GM04504 (cell line): ENCODE measurements at places on chromosomes 6 and 20.
A peak's percentile ranks its signal among the peaks of the same experiment; 100 is the strongest.

DNA sequence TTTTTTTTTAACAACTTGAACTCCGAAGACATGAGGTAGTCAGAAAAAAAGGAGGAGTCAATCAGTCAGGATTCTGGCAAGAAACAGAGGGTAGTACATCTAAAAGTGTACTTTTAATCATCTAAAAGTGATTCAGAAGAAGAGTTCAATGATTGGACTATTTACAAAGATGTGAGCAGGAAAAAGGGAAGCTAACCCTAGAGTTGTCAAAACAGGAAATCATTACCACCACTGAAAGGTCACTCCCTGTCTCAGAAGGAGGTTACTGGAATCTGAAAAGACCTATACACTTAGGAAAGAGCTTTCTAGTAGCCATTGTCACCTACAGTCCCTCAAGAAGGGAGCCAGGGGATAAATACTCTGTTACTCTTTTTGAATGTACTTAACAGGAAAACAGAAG lies 16.7 kb upstream of the LMBRD1 start:
- no peak for DNase-seq

GRCh38 chr6:122202576-122203137 lies 196.8 kb upstream of the HSF2 start:
- DNase-seq = no peak

- DNase-seq = no peak
Observed at GRCh38 chr20:34794006-34794585, 31.4 kb downstream of the NCOA6 start.

GRCh38 chr6:145031962-145032361 lies 703.4 kb downstream of the EPM2A start:
- no peak for DNase-seq

GRCh38 chr20:7505152-7505834 lies 435.0 kb downstream of the HAO1 start:
- DNase-seq = no peak

- no peak for DNase-seq
Observed at GRCh38 chr20:9686866-9687265, 152.0 kb downstream of the PAK5 start.

- DNase-seq = peak; percentile 38
Observed at GRCh38 chr20:5991623-5992441, 41.4 kb downstream of the MCM8 start.

GRCh38 chr6:161318456-161318855 lies 44.6 kb upstream of the AGPAT4 start:
- DNase-seq = no peak

GRCh38 chr6:106250953-106251352 lies 74.6 kb downstream of the ATG5 start:
- no peak for DNase-seq

DNA sequence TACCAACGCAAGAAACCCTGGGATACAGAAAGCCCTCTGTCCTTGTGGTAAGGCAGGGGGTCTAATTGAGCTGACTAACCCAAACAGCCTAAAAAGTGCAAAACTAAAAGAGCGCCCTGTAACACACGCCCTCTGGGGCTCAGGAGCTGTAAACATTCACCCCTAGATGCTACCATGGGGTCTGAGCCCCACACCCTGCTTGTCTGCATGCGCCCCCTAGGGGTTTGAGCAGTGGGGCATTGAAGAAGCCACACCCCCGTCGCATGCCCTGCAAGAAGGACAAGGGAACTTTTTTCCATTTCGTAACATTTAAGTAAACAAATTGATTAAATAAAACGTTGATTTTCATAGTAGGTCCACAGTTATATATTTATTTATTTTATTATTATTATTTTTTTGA lies 616.9 kb upstream of the MAN1A1 start:
- no peak for DNase-seq

GRCh38 chr6:169850154-169850553 lies 98.7 kb downstream of the ERMARD start:
- no peak for DNase-seq

GRCh38 chr20:2794202-2794748 lies 6.2 kb downstream of the CPXM1 start:
- DNase-seq = no peak

DNA sequence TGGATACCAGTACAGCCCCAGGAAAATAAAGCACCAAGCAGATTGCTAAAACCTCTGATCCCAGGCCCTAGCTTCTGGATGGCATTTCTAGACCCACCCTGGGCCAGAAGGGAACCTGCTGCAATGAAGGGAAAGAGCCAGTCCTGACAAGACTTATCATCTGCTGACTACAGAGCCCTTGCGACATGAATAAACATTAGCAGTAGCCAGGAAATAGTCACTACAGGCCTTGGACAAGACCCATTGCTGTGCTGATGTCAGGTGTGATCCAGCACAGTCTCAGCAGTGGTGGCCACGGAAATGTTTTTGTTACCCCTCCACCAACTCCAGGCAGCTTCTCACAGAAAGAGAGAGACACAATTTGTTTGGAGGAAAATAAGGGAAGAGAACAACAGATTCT lies 399.3 kb downstream of the HAO1 start:
- DNase-seq = no peak

- DNase-seq = peak; percentile 12
Observed at GRCh38 chr6:69827276-69827893, 30.6 kb upstream of the LMBRD1 start.

DNA sequence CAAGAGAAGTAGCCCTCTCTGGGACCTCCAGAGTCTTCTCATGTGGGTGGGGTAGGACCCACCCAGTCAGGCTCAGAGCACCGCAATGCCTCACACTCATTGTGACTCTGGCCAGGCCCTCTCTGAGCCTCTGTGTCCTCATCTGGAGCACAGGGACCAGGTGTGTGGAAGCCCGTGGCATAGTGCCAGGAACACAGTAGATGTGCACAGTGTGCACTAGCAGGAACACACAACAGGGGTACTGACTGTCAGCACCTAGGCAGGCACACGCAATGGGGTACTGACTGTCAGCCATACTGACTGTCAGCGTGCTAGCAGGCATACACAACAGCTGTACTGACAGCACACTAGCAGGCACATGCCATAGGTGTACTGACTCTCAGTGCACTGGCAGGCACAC lies 2.0 kb upstream of the STMN3 start:
- DNase-seq = no peak

- DNase-seq = no peak
Observed at GRCh38 chr6:42142118-42142835, at the start of gene C6orf132. Gene C6orf132, minus strand, starts transcription at chr6:42142620. Its CDS starts 176 bp downstream, at chr6:42142444.

DNA sequence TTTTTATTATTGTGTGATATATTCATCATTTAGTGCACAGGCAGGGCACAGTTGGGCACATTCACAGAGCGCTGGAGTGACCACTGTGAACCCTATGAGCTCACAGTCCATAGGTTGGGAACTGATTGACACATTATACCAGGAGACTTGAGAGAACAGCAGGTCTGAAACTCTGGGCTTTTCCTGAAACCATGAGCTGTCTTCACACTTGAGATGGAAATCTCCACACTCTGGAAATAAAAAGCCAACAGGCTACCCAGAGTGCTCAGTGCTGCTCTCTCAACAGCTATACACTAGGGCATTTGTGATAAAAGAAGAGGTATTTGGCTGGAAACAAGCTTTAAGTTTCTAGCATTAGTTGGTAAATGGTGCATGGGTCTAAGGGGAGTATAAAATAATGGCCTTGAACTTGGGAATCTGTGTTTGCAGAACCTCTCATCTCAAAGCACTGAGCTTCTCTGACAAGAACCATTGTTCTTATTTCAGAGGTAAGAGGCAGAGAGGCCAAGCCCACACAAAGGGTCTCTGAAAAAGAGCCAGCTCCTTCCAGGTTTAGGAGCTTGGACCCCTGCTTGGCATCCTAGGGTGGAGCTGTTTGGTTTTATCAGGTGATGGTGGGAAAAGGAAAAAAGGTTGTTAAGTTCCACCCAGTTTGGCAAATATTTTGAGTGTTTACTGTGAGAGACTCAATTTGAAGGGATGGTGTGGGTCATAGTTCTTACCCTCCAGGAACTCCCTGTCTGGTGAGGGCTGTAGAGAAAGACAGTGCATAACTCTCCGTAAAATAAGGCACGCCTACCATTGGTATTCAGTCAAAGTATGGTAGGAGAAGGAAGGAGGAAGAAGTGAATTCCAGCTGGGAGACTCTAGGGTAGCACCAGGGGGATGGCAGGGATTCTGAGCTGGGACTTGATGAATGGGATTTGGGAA lies 14.5 kb downstream of the CHMP4B start:
- no peak for DNase-seq

GRCh38 chr20:50607436-50607835 lies 83.9 kb downstream of the RIPOR3 start:
- no peak for DNase-seq

DNA sequence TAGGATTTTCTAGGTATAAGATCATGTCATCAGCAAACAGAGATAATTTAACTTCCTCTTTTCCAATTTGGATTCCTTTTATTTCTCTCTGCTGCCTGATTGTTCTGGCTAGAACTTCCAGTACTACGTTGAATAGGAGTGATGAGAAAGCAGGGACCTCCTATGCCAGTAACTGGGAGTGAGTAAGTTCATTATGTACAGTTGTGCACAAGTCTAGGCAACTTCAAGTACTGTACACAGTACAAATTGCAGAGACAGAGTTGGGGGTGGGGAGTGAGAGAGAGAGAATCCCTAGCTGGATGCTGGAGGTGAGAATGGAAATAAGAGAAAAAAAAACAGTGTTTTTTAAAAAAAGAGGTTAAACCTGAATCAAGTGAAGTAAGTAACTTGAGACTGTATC lies 210.2 kb downstream of the MMUT start:
- no peak for DNase-seq

- no peak for DNase-seq
Observed at GRCh38 chr6:66992660-66993059, 1285.6 kb upstream of the EYS start.

DNA sequence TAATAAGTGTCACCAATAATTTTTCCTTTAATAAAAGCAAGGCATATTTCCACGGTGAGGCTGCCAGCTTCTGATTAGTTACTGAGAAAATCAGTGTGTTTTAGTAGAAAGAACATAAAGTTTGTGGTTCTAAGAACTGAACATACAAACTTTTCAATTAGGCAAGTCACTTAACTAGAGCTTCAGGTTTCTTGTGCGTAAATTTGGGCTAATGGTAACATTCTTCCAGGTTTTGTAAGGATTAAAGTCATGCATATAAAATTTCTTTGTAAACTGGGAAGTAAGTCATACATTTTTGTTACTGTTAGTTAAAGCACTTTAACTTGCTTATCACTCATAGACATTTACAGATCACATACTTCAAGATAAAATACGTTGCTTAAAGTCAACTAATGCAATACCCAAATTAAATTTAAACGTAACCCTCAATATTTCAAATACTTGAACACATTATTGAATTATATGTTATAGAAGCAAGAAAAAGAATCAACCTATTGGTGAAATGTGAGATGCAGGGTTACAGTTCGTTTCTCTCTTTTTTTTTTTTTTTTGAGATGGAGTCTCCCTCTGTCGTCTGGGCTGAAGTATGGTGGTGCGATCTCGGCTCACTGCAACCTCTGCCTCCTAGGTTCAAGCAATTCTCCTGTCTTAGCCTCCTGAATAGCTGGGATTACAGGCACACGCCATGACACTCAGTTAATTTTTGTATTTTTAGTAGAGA lies 327.3 kb upstream of the NOX3 start:
- DNase-seq = peak; percentile 11
